ENCODE measurements at places on chromosomes 5 and 9.

DNA sequence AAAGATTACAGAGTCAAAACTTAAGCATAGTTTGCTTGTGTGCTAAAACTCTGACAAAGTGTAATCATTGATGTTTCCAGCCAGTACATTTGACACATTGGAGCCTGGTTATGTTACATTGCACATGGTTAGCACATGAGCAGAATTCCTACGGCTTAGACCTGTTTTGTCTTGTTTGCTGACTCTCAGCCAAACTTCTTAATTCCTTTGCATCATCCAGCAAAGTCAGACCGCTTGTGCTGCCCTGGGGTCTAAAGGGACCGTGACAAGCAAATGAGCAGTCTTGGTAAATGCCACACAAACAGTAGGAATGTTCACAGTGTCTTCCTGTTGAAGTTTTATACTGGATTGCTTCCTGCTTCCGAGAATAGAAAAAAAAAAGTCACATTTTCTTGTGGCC, 72.0 kb upstream of the ENTREP1 start:
- no peak for DNase-seq

DNA sequence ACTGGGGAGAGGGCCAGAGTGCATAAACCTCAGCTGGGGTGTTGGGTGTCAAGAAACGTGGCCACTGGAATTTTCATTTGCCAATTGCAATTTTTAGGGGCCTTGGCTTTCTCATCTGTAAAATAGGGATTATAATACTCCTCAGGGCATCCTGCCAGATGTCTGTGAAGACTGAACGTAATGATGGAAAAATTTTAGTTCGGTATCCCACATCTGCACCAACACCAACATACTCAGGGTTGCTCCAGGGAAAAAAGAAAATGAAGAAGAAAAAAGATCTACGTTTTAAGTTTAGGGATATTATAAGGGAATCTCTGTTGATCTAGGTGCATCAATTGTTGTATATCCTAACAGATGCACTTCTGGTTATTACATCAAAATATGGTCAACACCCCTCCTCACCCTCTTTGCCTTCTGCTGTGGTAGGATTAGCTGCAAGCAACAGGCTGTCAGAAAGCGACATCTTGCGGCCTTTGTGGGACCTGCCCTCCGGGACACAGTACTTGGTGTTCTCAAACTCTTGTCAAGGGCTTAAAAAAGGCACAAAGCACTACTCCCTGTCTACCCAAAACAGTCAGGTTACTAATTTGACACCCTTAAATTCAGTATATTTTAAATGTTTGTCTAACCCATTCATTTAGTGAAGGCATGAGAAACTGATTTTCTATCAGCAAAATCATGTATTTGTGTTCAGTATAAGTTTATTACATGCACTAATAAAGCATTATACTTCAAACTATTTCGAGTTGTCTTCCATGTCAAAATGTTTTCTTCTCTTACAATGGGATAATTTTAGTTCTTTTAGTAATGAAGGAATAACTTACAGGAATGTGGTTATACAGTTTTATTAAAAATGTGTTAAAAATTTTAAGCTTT, 8.3 kb upstream of the TBC1D2 start:
- peak; percentile 82 for DNase-seq

- no peak for DNase-seq
These were observed 7.6 kb downstream of the RNU6ATAC start for GRCh38 chr9:134156564-134157377.

DNA sequence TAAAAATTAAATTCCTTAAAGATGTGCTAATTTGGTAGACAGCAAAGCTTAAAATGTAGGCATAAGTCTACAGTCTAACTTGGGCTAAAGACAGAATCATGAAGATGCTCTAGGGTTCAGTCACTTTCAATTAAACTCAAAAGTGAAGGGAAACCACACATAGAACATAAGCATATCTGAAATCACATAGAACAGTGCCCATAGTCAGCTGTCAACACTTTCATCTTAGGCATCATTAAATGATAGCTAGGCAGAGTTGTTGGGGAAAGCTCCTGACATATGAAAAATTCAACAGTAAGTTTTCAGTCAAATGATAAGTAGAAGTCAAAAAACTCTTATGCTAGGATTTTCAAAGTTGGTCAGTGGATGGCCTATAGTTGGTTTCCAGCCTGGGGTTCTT, 11.0 kb downstream of the DAB2 start:
- no peak for DNase-seq

DNA sequence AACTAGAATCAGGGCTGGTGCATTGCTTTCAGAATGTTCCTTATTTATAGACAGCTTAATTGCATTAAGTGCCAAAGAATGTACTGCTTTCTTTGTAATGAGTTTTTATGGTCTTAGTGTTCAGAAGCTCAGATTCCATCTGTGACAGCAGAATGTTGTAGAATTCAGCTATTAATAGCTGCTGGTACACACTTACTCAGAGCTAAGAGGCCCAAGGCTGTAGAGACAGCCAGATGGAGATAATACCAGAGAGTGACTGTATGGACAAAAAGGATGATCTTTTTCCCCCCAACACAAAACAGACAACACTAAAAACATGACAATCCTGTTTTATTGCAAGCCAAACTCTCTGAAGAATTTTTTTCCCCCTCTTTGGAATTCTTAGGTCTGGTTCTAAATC, 50.2 kb downstream of the PPP2R2B start:
- peak; percentile 81 for DNase-seq

- DNase-seq, result no peak
These were observed 173.5 kb downstream of the C5orf15 start for GRCh38 chr5:133794771-133795415.

GRCh38 chr5:129904667-129905472, 605 bp downstream of the CHSY3 start:
- no peak for DNase-seq

GRCh38 chr9:132547976-132548730, 34.3 kb upstream of the BARHL1 start:
- DNase-seq, result no peak

DNA sequence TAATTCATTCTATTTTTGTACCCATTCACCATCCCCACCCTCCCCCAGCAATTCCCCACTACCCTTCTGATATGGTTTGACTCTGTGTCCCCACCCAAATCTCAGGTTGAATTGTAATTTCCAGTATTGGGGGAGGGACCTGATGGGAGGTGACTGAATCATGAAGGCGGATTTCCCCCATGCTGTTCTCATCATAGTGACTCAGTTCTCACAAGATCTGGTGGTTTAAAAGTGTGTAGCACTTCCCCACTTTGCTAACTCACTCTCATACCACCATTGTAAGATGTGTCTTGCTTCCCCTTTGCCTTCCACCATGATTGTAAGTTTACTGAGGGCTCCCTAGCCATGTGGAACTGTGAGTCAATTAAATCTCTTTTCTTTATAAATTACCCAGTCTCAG, 25.9 kb upstream of the TESK1 start:
- DNase-seq, result no peak

GRCh38 chr5:40240671-40241070, 439.0 kb upstream of the PTGER4 start:
- no peak for DNase-seq

DNA sequence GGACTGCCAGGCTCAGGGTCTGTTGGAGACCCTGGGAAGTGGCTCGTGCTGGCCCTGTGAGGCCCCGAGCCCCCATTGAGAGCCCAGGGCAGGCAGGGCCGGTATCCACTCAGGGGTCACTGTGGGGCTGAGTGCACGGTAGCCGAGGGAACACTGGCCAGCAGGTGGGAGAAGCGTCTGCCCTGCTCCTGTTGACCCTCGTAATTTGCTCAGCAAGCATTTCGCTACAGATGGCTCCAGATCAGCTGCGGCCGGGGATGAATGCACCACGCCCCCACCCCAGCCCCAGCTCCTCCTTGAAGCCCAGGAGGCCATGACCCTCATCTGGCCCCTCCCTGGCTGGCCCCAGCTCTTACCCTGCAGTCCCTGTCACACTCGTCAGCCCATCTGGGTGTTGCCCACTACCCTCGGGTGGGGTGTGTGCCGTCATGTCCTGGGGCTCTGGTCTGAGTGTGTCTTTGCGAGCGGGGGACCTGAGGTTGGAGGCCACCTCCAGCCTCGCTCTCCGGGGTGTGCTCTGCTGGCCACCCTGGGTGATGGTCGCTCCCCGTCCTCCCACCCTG, 6.1 kb upstream of the NRARP start:
- DNase-seq, result no peak

DNA sequence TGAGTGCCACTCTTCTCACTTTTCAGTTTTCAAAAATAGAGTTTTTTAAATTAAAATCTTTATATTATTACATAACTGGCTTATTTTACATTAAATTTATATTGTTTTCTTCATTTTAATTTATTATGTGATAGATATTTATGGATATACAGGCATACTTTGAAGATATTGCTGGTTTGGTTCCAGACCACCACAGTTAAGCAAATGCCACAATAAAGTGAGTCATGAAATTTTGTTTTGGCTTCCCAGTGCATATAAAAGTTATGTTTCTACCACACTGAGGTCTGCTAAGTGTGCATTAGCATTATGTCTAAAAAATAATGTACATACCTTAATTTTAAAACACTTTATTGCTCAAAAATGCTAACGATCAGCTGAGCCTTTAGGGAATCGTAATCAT, 47.4 kb downstream of the NDUFS4 start:
- no peak for DNase-seq

DNA sequence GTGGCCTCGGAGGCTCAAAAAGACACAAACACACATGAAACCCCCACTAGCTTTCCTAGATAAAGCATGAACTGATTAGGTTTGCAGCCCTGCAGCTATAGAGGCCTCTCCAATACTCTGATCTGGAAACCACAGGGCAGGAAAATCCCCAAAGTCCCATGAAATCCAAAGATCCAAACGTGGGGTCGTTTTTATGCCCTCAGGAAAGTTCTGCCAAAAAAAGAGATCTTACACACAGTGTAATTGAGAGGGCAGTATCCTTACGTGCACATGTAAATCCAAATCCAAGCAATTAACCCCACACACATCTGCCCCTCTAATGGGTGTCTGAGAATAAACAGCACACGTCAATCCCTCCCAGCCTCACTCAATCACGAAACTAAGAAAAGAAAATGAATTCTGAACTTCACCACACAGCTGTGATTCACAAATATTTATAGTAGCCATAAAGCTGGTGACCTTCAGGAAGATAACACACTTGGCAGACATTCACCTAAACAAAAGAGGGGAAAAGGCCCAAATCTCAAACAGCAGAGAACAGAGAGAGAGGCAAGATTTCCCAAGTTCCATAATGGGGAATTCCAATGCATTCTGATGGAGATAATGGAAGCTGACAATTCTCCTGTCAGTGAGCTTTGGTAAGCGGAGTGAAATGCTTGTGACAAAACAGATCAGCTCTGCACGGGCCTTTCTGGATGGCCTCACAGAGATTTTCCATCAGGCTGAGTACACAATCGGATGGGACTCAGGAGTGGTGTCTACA, 114.2 kb downstream of the SEMA5A start:
- DNase-seq, result peak; percentile 19

- DNase-seq, result no peak
These were observed 425.8 kb downstream of the MAN2A1 start for GRCh38 chr5:110115503-110115902.

DNA sequence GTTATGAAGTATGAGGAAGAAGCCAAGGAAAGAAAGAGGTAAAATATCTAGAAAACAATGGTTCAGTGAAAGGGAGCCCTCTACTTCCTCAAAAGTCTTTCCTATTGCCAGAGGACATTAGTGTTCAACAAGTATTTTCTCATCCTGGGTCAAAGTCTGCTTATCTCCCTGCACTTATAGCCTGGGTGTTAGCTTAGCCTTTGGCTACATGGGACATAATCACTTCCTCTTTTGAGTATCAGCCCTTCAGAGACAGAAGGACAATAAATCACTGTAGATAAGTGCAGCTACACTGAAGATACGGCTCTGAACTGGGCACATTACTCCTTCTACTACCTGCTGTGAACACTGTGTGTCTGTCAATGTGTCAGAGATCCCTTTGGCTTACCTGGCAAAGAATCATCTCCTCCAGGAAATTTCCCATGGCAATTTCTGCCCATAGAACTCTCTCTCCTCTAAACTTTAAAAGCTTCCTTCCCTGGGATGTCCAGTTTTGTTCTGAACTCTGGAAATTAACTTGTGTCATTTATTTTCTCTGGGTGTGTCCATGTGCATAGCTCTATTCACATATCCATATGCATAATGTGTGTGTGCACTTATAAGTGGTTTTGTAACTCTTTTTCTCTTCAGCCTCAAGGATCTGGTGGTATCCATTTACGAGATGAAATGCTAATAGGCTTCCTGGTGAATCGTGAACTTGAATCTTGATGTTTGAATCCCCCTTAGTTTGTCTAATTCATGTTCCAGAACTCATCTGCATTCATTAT, 30.0 kb upstream of the RECK start:
- DNase-seq, result no peak

- DNase-seq, result no peak
These were observed 218.0 kb downstream of the DCP2 start for GRCh38 chr5:113194591-113194990.

GRCh38 chr9:76658510-76659231, 105.6 kb upstream of the PCA3 start:
- no peak for DNase-seq

DNA sequence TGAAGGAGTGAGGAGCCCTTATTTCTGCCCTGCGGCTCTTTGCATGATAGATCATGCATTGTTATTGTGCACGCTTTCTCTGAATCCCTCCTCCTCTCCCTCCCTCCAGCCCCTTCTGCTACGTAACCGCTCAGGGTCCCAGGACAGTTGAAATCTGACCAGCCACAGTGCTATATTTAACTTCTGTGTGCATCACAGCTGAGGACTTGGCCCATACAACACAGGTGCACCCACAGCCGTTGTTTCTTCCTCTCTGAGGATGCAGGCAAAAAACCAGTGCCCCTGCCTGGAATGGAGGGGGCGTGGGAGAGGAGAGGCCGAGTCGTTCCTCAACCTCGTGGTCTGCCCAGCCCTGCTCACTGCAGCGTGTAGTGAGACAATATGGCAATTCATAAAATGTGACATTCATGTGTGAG, 335.6 kb upstream of the CLINT1 start:
- DNase-seq, result no peak

DNA sequence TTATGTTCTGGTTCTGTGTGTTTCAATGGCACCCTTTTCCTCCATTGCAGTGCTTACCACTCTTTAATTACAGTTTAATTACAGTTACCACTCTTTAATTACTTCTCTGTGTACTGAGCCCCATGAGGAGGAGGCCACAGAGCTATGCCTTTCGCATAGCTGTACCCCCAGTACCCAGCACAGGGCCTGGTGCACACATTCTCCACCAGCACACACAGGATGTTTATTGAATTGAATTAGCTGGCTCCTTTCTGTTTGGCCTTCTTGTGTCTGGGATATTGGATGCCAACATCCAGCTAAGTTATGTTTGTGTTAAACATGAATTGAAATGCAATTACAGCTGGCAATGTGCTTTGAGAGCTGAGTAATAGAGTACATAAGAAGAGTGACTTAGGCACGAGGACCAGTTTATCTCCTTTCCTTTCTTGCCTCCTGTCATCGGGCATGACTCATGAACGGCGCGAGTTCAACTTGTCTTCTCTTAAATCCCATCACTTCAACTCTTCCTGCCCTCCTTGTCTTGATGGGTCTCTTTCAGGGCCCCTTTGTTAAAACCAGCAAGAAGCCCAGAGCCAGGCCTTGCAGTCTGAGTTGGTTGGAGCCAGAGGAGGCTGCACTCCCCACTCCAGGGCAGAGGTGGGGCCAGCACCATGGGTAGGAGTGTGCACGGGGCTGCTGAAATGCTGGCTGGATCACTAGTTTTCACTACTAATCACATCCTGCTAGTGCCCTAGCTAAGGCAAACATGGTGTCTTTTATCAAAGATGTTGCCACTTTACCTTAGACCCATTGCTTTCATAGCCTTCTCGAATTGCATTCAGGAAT, 37.4 kb downstream of the MVB12B start:
- DNase-seq, result no peak
